ENCODE measurements at places on chromosomes 1 and 21.

- no peak for DNase-seq
Observed at GRCh38 chr1:102099916-102100315, 103.2 kb upstream of the OLFM3 start.

GRCh38 chr1:31739346-31739745 is 24.8 kb downstream of the ADGRB2 start:
- no peak for DNase-seq

DNA sequence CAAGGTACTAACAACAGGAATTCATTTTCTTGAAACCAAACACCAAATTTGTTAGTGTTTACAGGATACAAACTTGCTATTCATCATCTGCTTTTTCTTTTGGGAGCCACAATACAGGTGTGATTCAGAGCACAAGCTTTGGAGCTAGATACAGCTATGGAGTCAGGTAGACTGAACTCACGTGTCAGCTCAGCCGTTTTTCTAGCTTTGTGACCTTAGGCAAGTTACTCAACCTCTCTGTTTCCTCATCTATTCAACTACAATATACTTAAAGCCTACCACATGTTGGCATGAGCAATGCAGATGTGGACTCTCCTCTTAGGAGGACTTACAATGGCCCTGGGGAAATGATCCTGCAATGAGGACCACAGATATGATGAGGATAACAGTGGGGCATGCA is 6.3 kb downstream of the HTR1D start:
- DNase-seq = no peak

GRCh38 chr1:37811027-37811655 is 3.1 kb upstream of the YRDC start:
- DNase-seq = peak; percentile 77

DNA sequence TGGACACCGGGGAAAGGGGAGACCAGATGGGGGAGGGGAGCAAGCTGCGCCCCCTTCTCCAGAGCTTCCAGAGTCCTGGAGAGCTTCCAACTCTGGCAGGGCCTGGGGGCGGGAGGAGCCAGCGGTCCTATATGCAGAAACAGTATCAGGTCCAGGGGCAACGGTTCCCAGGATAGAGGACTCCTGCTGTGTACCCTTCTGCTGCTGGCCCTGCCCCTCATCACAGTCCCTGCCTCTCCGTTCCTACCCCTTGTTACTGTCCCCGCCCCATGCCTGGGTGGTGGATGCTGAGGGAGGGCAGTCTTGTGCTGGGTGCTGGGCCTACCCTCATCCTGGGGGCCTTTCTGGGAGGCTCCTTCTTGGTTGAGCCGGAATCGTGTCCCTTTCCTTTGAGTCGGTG is 19.2 kb upstream of the PEX10 start:
- DNase-seq = no peak

DNA sequence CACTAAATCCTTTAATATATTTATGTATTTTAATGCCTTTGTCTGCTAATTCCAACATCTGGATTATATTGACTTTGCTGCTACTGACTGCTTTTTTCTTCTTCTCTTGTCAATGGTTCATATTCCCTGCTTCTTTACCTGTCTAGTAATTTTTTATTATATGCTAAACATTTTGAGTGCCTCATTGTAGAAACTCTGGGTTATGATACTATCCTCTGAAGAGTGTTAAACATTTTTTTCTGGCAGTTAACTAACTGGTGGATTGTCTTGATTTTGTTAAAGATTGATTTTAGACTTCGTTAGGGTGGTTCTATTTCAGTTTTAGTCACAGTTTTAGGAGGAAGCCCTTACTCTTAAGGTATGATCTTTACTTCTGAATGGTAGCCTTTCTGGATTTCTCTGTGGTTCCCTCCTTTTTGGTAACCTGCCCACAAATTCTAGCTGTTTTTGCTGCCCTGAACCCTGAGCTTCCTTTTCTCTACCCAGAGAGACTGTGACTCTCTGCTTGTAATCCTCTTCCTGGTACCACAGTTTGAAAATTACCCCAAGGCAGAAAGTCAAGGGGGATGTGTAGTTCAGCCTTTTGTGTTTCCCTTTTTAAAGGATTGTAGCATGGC is 81.9 kb downstream of the DHRS3 start:
- DNase-seq = no peak

DNA sequence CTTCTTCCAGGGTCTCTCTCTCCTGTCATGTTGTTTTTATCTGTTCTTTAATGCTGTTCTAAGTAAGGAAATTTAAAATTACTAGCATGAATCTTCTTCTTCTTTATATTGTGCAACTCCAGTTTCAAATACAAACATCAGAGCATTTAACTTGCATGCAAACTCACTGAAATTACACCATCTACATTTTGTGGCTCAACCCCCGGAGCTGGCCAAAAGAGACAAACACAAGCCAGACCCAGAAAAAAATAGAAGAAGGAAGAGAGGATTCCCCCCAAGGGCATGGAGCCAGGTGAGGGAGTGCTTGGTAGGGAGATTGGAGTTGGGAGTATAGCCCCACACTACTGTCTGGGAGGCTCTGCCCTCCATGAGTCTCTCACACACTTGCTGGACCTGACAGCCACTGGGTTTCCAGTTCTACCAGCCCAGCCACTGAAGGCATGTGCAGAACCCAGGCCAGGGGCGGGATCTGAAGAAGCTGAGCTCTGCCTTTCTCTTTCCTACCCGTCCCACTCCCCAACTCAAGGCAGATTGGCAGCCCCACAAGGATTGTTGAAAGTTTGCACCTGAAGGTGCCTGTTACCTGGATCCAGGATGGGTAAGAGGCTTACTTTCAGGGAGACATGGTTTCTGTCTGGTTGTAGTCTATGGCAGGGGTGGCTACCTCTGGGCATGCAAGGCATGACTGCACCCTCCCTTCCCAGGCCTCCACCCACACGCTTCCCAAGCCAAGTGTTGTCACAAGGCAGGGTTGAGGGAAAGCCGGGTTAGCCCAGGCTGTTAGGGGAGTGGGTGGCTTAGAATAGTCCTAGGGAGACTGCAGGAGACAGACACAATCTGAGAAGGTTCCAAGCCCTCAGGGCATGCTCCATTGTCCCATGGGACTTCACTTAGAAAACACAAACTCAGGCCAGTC is 297.2 kb downstream of the TGFB2 start:
- DNase-seq = no peak

DNA sequence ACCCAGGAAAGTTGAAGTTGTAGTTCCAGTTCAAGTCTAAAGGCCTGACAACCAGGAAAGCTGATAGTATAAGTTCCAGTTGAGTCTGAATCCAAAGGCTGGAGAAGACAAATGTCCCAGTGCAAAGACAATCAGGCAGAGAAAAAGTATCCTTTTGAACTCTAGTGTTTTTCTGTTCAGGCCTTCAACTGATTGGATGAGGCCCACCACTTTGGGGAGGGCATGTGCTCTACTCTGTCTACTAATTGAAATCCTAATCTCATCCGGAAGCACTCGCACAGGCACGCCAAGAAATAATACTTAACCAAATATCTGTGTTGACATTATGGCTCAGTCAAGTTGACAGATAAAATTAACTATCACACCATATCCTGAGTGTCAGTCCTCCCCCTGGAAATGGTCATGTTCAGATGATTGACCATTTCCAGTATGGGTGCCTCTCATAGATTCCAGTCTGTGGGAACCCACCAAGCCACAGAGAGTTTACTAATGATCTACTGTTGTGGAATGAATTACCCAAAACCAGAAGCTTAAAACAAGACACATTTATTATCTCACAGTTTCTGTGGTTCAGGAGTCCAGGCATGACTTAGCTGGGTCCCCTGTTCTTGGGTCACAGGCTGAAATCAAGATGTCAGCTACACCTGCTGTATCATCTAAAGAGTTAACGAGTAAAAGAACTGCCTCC is 296.3 kb upstream of the ZP4 start:
- no peak for DNase-seq

- DNase-seq = no peak
Observed at GRCh38 chr1:201401700-201402099, 2.6 kb upstream of the LAD1 start.

DNA sequence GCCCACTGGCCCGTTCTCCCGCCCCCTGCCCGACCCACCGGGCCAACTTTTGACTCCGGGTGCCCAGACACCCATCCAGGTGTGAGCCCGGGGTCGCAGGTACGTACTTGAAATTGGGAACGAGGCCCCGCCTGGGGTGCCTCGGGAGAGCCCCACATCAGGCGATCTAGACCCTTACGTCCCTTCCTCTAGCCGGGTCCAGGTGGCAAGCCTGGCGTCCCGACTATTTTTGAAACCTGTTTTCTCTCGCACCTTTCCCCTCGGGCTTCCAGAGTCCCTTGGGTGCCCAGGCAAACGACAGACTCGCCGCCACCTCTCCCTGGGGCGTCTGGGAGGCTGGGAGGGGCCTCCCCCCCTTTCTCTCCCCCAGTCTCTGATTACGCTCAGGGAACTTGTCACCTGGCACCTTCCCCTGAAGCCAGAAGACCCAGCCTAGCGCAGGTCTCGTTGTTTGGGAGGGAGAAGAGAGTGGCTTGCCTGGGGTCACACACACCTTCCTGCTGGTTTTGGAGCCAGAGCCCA is 898 bp downstream of the LDLRAP1 start:
- no peak for DNase-seq

- no peak for DNase-seq
Observed at GRCh38 chr1:184503221-184503749, 116.5 kb downstream of the C1orf21 start.

DNA sequence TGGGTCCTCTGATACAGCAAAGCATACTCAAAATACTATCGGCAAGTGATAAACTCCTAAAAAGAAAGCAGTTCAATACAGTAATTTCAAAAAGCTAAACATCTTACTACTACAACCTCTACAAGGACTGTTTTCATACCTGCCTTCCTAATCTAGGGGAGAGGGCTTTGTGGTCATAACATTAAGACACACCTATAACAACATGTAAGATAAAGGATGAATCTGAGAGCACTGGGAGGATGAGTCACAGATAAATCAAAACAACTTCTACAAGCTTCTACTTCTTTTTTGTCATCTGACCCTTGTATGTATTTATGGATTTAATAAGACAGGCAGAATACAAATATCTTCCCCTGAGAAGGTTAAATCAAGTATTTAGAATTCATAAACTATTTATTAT is 40.0 kb downstream of the LTN1 start:
- DNase-seq = no peak

DNA sequence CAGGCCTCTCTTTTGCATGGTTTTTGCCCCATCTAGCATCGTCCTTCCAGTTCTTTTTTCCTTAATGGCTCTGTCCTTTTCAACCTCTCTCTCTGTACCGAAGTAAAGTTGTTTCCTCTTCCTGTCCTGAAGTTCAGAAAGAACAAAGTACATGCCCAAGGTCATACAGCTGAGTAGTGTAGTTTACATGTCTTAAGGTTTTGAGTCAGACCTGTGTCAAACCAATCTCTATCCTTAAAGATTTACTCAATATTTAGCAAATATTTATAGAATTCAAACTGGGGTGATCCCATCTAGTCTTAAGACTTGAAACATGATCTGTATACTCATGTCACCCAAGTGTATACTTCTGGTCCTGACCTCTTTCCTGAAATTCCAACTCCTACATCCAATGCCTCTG is 118.7 kb upstream of the SGIP1 start:
- DNase-seq = no peak

GRCh38 chr21:44267655-44268142 is 6.0 kb upstream of the DNMT3L start:
- no peak for DNase-seq

- no peak for DNase-seq
Observed at GRCh38 chr21:28959367-28960099, 33.1 kb downstream of the LTN1 start.

- no peak for DNase-seq
Observed at GRCh38 chr1:168824418-168825065, 95.5 kb upstream of the DPT start.

DNA sequence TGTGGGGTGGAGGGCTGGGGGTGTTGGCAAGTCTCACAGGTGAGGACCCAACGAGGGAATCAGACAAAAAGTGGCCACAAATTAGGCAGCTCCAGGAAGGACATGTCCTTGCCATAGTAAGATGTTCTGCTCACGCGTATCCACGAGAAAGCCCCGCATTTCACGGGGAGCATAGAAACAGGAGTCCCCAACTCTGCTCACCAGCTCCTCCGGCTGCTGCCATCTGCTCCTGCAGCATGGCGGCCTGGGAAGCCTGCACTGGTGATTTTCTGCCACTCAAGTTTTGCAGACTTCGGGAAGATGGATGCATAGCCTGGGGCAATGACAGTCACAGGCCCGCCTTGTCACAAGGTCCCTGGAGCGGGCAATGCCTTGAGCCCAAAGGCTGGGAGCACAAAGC is 9.3 kb downstream of the TCP10L start:
- DNase-seq = no peak

GRCh38 chr1:108027389-108027788 is 62.4 kb upstream of the VAV3 start:
- DNase-seq = no peak

- no peak for DNase-seq
Observed at GRCh38 chr21:16563795-16564194, 834.0 kb downstream of the USP25 start.

DNA sequence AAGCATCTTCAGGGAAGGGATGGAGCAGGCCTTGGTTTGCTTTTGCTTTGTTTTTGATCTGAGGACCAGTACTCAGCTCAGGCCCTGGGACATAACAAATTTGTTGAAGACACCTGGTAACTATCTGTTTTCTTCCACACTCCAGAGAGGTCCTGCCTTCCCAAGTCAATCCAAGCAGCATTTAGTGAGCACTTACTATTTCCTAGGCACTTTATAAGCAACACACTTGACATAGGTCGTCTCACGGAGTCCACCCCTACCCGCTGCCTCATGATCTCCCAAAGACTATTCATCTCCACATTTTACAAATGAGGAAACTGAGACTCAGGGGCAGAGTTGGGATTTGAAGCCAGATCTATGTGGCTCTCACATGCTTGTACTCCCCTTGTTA is 14.4 kb upstream of the EPHA2 start:
- DNase-seq = no peak

DNA sequence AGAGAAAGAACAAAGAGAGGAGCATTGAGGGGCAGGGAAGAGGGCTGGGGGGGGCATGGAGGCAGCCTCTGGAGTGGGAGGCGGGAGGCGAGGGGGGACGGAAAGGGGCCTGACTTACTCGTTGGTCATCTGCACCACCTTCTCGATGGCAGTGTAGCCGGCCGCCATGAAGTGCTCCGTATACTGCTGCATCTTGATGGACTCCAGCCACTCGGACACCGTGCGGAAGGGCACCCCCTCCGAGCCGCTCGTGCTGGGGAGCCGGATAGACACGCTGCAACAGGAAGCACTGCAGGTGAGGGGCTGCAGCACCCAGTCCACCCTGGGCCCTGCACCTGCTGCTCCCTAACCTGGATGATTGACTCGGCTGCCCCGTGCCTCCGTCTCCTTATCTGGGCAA is 26.6 kb downstream of the EPHA2 start:
- DNase-seq = no peak

DNA sequence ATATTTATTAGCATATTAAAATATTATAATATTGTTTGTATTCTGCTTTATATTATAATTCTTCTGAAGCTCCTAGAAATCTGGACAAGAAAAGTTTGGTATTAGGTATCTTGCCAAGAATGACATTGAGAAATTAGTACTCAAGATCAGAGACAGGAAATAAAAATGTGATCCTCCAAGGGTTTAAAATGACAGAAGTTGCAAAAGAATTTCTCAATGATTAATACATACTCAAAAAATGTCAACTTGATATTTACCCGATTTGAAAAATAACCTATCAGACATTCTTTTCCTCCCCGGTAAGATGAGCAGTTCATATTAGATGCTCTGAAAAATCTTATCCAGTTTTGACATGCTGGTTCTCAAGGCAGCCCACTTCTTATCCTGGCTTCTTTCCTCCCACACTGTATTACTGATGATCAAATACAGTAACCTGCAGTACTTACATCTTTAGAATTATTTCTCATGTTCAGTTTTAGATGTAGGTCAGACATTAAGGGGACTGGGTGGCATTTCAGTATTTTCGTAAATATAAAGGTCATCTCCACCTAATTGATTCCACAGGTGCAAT is 55.3 kb downstream of the CACHD1 start:
- DNase-seq = no peak
